ENCODE measurements at places on chromosomes 16 and 17.

DNA sequence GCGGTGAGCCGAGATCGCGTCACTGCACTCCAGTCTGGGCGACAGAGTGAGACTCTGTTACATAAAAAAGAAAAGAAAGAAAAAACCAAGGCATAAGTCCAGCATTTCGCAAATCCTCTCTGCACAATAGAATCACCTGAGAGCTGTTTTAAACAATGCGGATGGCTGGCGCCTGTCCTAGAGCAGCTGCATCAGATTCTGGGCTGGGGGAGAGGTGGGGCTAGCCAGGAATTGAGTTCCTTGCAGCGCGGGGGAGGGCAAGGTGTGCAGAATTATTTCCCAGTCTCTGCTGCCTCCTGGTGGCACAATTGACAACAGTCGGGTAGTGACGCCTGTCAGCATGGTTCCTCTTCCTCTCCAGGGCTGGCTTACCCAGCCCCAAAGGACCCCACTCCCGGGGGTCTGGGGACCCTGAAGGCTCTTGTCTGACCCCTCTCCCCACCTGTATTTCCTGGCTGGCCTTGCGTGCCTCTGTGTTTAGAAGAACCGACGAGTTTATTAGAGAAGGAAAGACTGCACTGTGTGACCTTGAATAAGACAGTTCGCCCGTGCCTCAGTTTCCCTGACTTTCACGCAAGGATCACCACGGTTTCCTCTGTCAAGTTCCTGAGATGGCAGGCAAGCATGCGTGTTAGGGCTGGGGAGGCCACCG, 41.1 kb upstream of the PLCG2 start:
- peak; percentile 69 for DNase-seq

GRCh38 chr16:5305023-5305422, 207.4 kb upstream of the EEF2KMT start:
- no peak for DNase-seq

- no peak for DNase-seq
Measured at GRCh38 chr17:49987290-49987585, 7.8 kb downstream of the DLX3 start.

- DNase-seq = peak; percentile 20
Measured at GRCh38 chr17:50087246-50087911, 7.8 kb upstream of the PDK2 start.

- no peak for DNase-seq
Measured at GRCh38 chr16:76780556-76780955, 410.4 kb upstream of the MON1B start.

GRCh38 chr16:88331989-88332920, 50.5 kb upstream of the ZNF469 start:
- DNase-seq = no peak

GRCh38 chr16:67086822-67087221, 22.9 kb upstream of the PHAF1 start:
- no peak for DNase-seq

GRCh38 chr17:604765-605164, 109.9 kb downstream of the VPS53 start:
- DNase-seq = no peak

- no peak for DNase-seq
Measured at GRCh38 chr17:59829217-59830006, 63.3 kb downstream of the TUBD1 start.

Data from caudate nucleus (tissue), 63 donors.